NCI-H226 (cell line): ENCODE measurements at places on chromosomes 12 and 14.

DNA sequence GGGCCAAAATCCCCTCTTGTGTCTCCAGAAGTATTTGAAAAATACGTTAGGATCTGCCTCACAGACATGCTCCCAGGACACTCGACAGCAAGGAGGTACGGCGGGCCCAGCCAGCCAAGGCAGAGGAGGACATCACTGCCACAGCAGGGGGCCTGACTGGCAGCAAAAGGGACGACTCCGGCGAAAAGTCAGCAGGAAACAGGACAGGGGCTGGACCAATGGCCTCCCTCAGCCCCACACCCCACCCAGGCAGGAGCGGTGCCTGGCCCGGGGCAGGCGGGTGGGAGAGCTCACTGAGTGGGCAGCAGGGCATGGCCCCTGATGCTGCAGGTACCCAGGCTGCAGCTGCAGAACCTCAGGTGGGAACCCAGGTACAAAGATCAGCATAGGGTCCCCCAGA is 17.8 kb downstream of the BRF1 start:
- DNase-seq, result no peak

DNA sequence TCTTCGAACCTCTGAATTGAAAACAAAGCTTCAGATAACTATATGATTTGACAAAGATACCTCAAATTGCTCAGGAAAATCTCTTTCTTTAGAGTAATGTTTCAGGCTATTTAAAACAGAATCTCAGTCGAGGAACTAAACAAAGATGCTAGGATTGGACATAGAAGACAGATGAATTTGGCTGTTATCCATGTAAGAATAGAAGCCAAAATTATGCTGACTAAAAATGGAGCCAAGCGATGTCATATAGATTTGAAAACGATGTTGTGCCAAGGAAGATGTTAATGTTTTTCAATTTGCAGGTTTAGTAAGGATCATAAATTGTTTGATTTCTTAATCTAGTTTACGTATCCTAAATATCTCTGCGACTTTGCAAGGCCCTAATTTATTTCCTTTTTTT is 295.9 kb downstream of the FOXG1 start:
- no peak for DNase-seq

- no peak for DNase-seq
Measured at GRCh38 chr14:38187528-38187927, 20.2 kb upstream of the SSTR1 start.

DNA sequence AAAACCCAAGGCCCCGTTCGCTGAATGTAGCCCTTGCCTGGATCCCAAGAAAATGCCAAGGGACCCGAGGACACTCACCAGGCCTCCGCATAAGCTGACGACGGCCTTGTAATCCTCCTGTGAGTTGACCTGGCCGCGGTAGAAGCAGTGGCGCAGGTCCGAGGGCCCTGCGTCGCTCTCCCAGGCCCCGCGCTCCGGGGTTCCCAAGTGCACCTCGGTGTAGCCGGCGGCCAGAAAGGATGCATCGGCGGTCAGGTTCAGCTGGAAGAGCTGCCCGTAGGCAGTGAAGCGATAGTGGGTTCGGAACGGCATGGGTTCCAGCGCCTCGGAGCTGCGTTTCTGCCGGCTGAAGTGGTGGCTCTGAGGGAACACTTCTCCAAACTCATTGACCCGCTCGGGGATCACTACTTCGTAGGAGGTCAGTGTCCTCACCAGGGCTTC is 1.2 kb downstream of the ADAMTS20 start:
- no peak for DNase-seq

- no peak for DNase-seq
Measured at GRCh38 chr12:53425515-53426150, 2.0 kb downstream of the AMHR2 start.

DNA sequence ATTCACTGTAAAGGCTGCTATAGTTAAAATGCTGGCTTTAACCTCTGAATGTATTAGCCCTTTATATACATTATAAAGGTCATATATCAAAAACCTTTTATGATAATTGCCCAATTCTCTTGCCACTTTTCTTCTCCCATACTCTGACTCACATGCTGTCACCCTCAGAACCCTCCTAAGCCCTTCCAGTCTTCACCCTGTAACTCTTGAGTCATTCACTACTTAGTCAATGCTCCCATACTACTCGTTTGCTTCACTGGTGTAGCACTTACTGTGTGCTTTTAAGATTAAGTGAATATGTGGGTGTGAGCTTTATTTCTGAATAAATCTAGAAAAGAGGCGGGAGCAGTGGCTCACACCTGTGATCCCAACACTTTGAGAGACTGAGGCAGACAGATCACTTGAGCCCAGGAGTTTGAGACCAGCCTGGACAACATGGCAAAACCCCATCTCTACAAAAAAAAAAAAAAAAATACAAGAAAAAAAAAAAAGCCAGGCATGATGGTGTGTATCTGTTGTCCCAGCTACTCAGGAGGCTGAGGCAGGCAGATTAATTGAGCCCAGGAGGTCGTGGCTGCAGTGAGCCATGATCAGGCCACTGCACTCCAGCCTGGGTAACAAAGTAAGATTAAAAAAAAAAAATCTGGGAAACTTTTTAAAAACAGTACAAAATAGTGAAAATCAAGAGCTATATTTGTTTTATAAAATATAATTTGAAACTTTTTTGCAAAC is 37.6 kb downstream of the SPATA7 start:
- DNase-seq, result peak; percentile 65

GRCh38 chr12:6684609-6685008 is 4.6 kb downstream of the ZNF384 start:
- no peak for DNase-seq

- no peak for DNase-seq
Measured at GRCh38 chr14:73264885-73265720, 27.8 kb downstream of the PAPLN start.

GRCh38 chr14:50957296-50957695 is 13.0 kb upstream of the PYGL start:
- DNase-seq, result no peak

DNA sequence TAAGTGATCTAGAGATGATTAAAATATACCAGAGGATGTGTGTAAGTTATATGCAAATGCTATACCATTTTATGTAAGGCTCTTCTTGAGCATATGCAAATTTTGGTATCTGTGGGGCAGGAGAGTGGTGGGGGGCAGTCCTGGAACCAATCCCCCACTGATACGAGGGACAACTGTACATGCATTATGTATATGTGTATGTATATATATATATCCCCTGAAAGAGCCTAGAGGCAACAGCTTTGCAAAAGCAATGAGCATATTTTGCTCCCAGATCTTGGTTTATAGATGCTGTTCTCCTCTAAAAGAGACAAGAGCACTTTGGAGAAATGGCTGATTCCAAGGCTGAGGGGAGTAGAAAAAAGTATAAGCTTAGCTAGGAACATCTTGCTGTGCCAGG is 12.4 kb upstream of the SLC25A3 start:
- DNase-seq, result no peak
